Activated gamma-delta T cell treated with anti-CD3 and anti-CD28 coated beads, Interleukin-2, amount 50 U/mL, for 16 hours (primary cell): ENCODE measurements at places on chromosomes 1 and 21.

- DNase-seq = no peak
These were observed 6.8 kb downstream of the CASQ2 start for GRCh38 chr1:115761601-115762302.

- DNase-seq = no peak
These were observed 58.4 kb upstream of the SSBP3 start for GRCh38 chr1:54464477-54465146.

- DNase-seq = no peak
These were observed 100.4 kb upstream of the USH2A start for GRCh38 chr1:216523449-216524190.

GRCh38 chr1:1304331-1305299 lies 3.1 kb downstream of the ACAP3 start:
- no peak for DNase-seq

GRCh38 chr1:24980836-24981630 lies 51.0 kb upstream of the RUNX3 start:
- no peak for DNase-seq

DNA sequence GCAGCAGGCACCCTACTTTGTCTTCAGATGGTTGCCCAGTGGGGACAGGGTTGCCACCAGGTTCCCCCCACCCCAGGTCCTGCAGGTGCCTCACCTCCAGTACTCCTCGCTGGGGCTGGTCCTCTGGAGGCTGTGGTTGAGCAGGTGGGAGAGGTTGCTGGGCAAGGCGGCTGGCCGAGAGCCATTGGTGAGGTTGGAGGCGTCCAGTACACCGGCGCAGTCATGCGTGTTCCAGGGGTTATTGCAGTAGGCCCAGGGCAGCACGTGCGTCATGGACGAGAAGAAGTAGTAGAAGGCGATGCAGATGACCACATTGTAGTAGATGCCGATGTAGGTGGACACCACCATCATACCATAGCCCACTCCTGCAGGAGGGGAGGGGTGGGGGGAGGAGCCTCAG lies 16.9 kb downstream of the CCDC24 start:
- DNase-seq = no peak

DNA sequence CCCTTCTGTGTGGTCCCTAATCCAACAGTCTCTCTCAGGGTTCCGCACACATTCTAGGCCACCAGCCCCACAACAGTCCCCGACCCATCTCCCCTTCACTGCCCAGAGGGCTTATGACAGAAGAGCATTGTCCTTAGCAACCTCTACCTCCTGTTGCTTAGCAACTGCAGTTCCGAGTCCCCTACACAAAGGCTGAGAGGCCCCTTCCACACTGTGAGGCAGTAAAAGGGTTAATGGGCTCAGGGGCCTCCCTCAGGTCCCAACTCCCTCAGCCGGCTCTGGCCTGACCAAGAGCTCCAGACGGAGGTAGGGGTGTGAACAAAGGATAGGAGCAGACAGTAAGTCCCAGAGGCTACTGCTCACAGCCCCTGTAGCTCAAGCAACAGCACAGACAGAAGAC lies 4.3 kb downstream of the IGSF9 start:
- DNase-seq = no peak
